Dermis blood vessel endothelial cell (primary cell): ENCODE measurements at places on chromosomes 1 and 21.
A peak's percentile ranks its signal among the peaks of the same experiment; 100 is the strongest.

GRCh38 chr1:110706621-110707020, 31.9 kb upstream of the KCNA3 start:
- no peak for DNase-seq

- DNase-seq, result no peak
Measured at GRCh38 chr1:15968172-15968571, 7.7 kb downstream of the ZBTB17 start.

- DNase-seq, result no peak
Measured at GRCh38 chr1:161483361-161483760, 21.9 kb upstream of the FCGR2A start.

- no peak for DNase-seq
Measured at GRCh38 chr21:31612894-31613785, 46.4 kb upstream of the SOD1 start.

- no peak for DNase-seq
Measured at GRCh38 chr1:240687820-240688219, 75.9 kb upstream of the GREM2 start.

- peak; percentile 30 for DNase-seq
Measured at GRCh38 chr1:226637147-226637935, 88.8 kb downstream of the STUM start.

DNA sequence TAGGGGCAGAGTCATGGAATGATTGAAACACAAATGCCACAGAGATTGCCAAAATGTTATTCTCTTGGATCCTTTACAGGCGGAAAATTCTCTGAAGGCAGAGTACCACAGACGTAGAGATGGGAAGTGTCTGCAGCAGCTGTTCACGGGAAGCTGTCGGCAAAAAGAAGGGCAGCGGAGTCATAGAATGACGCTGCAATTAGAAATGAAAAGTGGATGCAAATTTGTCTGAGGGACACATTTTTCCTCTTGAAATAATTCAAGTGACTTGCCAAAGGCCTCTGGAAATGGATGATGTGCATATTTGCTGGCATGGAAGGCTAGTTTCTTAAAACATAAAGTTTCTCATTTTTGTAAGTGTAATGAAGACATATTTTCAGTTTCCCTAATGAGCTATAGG, 77.5 kb upstream of the PLD5 start:
- no peak for DNase-seq

GRCh38 chr1:209219791-209220524, 363.6 kb upstream of the CAMK1G start:
- no peak for DNase-seq

DNA sequence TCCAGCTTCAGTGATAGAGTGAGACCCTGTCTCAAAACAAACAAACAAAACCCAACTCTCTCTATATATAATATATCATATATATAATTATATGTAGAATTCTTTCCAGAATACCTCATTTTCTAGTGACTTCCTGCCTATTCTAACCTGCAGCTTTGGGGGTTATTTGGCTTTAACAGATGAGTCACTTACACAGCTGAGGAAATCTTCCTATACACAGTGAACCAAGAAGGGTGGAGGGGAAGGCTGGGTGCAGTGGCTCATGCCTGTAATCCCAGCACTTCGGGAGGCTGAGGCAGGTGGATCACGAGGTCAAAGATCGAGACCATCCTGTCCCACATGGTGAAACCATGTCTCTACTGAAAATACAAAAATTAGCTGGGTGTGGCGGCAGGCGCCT, 9.2 kb downstream of the RAB29 start:
- DNase-seq, result peak; percentile 47

- no peak for DNase-seq
Measured at GRCh38 chr1:89451011-89451410, 73.6 kb upstream of the LRRC8B start.

DNA sequence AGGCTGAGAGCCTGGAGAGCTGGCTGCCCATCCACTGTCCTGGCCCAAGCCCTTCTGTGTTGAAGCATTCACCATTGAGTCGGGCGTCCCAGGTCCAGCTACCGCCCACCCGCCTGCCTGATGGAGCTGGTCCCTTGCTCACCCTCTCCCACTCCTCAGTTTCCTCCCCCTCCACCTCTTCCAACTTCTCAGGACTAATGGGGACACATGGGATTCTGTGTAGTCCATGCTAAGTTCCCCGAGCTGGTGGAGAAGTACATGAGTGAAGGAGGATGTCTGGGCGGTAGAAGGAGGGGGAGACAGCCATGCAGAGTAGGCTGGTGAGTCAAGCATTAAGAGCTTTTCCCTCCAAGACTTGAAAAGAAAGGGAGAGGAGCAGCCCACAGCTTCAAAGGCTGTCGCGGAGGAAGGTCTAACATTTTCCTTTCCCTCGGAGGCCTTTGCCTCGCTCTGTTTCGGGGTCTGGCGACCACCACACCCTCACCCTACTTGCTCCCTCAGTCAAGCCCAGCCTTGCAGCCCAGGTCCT, 561 bp downstream of the SLC26A9 start:
- no peak for DNase-seq

DNA sequence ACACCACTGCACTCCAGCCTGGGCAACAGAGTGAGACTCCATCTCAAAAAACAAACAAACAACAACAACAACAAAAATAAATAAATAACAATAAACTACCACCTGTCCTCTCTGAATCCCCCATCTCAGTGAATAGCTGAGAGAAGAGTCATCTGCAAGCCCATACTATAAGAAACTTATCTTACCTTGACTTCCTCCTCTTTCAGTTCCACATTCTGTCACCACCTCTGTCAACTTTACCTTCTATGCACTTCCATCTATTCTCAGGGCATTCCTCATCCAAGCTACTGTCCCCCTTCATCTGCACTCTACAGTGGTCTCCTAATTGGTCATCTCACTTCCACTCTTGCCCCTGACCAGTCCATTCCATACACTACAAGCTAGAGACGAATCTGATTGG, 58.1 kb downstream of the KIAA0040 start:
- no peak for DNase-seq

DNA sequence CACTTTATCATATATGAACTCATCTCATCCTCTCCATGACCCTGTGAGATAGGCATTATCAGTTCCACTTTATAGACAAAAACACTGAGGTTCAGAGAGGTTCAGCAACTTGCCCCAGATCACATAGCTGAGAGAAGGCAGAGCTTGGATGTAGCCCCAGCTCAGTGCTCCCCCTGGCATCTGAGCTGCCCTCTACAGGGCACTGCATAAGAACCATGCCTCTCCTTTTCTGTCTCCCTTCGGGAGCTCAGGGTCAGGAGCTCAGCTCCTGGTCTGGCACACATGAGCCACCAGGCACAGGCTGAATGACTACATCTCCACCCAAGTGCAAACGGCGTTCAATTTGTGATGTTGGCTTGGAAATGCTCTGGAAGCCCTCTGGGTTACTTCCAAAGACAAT, 16.9 kb downstream of the RAB7B start:
- DNase-seq, result no peak

GRCh38 chr1:147091801-147092200, 80.5 kb downstream of the PRKAB2 start:
- DNase-seq, result no peak

DNA sequence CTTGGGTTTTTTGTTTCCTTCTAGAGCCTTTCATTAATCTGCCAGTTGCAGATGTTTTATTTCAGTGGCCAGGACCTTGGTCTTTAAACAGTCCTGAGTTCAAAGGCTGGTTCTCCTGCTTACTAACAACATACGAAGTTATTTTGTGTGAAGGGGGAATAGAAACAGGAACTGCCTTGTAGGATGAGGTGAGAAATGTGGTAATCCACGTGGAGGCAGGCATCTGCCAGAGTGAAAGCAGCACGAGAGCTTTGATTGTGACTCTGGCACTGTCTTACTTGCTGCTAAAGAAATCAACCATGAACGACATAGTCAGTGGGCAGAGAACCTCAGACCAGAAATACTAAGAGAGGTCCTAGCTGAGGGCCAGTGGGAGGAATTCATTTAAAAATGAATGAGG, 30.4 kb downstream of the TMEM63A start:
- no peak for DNase-seq

GRCh38 chr21:30044447-30045064, 104.8 kb upstream of the GRIK1 start:
- peak; percentile 43 for DNase-seq

GRCh38 chr1:219427403-219427802, 185.5 kb downstream of the ZC3H11B start:
- no peak for DNase-seq

DNA sequence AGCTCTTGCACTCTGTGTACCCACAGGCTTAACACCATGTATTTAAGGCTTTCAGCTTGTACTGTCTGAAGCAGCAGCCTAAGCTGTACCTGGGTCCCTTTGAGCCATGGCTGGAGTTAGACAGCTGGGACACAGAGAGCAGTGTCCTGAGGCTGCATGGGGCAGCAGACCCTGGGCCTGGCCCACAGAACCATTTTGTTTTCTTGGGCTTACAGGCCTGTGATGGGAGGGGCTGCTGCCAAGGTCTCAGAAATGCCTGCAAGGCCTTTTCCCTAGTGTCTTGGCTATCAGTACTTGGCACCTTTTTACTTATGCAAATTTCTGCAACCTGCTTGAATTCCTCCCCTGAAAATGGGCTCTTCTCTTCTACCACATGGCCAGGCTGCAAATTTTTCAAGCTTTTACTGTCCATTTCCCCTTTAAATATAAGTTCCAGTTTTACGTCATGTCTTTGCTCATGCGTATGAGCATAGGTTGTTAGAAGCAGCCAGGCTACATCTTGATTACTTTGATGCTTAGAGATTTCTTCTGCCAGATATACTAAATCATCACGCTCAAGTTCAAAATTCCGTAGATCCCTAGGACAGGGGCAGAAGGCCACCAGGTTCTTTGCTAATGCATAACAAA, 143.9 kb downstream of the CLEC20A start:
- no peak for DNase-seq

DNA sequence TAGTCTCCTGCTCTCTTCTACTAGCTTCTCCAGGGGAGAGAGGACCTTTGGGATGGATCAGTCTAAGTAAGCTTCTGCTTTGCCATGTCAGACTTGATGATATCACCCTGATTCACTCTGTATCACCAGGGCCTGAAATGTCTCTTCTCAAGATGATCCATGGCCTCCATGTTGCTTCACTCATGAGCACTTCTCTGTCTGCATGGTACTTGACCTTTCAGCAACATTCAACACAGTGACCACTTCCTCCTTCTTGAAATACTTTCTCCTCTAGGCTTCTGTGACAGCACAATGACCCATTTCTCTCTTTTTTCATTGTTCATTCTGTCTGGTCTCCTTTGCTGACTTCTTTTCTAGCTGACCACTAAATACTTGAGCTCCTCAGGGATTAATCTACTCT, 35.3 kb upstream of the NGF start:
- no peak for DNase-seq

GRCh38 chr1:215899901-215900300, 332.8 kb downstream of the KCTD3 start:
- DNase-seq, result no peak

- peak; percentile 77 for DNase-seq
Measured at GRCh38 chr1:21232044-21232443, 55.3 kb upstream of the EIF4G3 start.

GRCh38 chr1:32339363-32339978, 3.4 kb upstream of the MARCKSL1 start:
- no peak for DNase-seq

DNA sequence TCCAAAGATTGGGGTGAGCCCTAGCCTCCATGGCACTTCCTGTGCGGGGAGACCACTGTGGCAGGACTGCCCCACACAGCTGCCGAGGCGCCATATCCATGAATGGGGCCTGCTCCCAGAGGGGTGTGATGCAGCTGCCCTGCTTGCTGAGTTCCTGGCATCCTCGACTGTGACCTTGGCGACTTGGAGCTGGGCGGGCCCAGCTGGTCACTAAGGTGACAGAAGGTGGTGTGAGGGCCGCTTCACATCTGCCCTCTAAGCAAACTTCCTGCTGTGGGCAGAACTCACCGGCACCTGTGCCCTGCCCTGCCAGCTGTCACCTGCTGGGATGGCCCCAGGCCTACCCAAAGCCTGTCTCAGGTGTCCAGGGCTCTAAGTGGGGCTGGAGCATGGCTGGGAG, 9.0 kb downstream of the TMEM61 start:
- DNase-seq, result no peak

GRCh38 chr1:179228783-179229213, 679 bp downstream of the ABL2 start:
- peak; percentile 55 for DNase-seq

DNA sequence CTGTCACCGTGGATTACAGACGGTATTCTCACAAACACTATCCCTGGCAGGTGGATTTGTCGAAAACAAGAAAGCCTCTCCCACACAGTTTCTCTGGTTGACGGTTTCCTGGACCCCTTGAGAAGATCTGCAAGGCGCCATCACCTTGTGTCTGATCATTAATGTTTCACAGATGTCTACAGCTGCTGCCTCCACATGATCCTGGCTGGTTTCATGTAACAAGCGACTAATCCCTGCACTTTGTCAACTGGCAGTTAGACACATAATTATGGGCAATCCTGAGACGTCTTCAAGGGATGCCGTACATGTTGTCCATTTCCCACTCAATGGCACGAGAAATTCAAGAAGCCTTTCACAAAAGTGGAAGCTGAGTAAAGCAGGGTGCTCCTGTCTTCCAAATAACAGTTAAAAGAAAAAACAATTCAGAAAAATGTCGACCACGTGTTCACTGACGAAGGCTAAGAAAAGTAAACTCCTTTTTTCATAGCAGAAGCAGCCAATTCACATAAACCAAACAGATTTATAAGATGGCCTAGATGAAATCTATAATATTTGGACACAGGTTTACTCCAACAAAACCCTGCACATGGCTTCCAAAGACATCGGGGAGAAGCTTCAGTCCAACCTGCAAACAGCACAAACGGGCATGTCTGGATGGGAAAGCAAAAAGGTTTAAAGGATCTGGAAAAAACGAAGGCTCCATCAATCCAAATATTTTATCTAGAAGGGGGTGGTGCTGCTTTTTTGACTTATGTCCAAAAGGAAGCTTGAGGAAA, 52.2 kb downstream of the CAPZB start:
- no peak for DNase-seq

DNA sequence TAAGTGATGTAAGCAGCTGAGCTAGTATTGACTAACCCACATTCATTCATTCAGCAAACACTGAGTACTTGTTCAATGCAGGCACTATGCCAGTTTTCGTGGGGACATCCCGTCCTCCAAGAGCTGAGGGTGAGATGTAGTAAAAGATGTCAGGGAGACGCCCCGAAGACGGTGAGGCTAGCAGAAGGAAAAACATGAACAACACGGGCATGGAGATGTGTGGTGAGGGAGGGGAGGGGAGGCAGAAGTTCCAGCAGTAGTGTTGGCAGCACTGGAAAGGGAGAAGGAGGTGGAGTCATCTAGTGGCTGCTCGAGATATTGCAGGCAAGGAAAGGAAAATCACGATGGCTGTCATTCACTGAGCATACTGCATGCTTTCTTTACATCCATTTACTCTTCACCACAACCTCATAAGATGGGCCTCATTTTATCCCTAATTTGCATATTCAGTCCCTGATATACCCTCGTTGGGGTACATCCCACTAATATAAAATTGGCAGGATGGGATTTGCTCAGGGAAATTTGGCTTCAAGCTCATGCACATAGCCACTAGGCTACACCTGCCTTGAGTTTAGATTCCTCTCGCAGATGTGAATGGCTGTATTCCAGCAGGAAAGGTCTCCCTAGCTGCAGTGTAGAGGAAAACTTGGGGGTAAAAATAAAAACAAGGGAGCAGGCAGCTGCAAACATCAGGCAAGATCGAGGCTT, 14.5 kb downstream of the PDZK1IP1 start:
- peak; percentile 81 for DNase-seq

GRCh38 chr1:16392740-16393569, 25.9 kb downstream of the SZRD1 start:
- no peak for DNase-seq

- no peak for DNase-seq
Measured at GRCh38 chr1:153306303-153307220, 6.2 kb downstream of the PGLYRP3 start.

- peak; percentile 38 for DNase-seq
Measured at GRCh38 chr1:100584761-100585745, 47.1 kb downstream of the GPR88 start.

- DNase-seq, result peak; percentile 16
Measured at GRCh38 chr21:43866659-43867331, 1.8 kb downstream of the AGPAT3 start.
